Kidney (tissue), 22 donors: ENCODE measurements at places on chromosomes 16 and 17. TPM values are rescaled to one million over a fixed set of nuclear protein-coding genes. Genes with fewer than 3 reads are reported as not detected.
A peak's percentile ranks its signal among the peaks of the same experiment; 100 is the strongest.

The WNK4 gene
- 26.4 TPM for polyA plus RNA-seq

- no peak for DNase-seq
Measured at GRCh38 chr17:56149266-56150036, 3.8 kb upstream of the ANKFN1 start.

The MT1G gene
- 2,564 TPM for polyA plus RNA-seq

The TMEM238L gene
- polyA plus RNA-seq: 3.2 TPM

GRCh38 chr17:2024572-2025219, 438 bp downstream of the RTN4RL1 start:
- DNase-seq: no peak

- no peak for DNase-seq
Measured at GRCh38 chr17:75819678-75820077, 24.5 kb downstream of the UNC13D start.

The SLC35G6 gene
- polyA plus RNA-seq: not detected

GRCh38 chr17:73802314-73802713, 158.1 kb upstream of the SDK2 start:
- DNase-seq: no peak

GRCh38 chr17:75874323-75875181, 3.8 kb downstream of the TRIM47 start:
- DNase-seq: no peak

The PRSS33 gene
- polyA plus RNA-seq: not detected

DNA sequence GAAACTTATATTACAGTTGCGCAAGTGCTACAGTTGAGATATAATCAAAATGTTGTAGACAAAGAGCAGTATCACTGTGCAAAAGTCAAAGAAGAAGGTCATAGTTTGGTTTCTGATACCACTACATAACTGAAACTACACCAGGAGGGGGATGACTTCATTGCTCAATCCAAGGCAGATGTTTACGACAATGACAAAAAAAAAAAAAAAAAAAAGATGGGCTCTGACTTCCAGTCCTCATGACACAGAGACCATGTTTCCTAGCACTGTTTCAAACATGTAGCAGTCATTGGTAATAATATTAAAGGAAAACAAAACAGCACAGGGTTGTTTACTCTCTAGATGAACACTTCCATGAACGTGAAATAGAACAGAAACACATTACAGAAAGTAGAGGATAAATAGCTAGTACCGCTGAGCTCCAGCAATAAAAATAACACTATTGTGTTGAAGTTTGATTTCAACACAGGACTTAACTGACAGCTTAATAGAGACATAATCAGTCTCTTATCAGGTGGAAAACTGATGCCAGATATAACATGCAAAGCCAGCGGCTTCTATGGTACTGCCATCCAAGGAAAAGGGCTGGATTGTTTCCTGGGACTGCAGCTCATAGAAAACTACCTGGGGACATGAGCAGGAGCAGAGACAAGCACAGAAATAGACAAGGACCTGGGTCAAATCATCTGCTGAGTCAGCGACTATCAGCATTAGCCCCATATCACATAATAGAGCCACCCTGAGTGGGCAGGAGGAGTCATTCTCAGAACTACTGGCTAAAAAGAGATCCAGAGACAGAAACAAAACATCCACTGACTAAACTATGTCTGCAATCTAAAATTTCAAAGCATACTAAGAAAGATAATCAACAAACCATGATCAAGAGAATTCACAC, 463.6 kb upstream of the SOX9 start:
- DNase-seq: no peak

DNA sequence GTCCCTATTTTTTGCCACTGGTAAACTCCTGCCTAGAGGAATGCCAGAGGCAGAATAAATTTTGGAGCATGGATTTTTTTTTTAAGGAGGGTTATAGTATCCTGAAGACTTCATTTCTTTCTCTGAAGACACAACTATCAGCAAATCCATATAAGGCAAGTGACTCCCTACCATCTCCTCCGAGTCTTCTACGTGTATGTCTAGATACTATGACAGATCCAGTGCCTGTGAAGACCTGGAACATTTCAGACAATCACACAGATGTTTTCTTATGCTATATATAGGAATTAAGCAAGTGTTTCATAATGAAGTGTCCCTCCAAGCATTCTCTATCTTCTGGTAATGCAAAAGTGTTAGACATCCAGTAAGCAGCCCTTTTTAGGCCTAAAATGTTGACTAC, 255.5 kb upstream of the TBX2 start:
- no peak for DNase-seq

- DNase-seq: no peak
Measured at GRCh38 chr16:24778671-24779070, 49.2 kb downstream of the TNRC6A start.

GRCh38 chr16:89386306-89387185, 103.8 kb downstream of the ANKRD11 start:
- no peak for DNase-seq

The HBA1 gene
- 2.6 TPM for polyA plus RNA-seq

The CPSF4L gene
- polyA plus RNA-seq: not detected

DNA sequence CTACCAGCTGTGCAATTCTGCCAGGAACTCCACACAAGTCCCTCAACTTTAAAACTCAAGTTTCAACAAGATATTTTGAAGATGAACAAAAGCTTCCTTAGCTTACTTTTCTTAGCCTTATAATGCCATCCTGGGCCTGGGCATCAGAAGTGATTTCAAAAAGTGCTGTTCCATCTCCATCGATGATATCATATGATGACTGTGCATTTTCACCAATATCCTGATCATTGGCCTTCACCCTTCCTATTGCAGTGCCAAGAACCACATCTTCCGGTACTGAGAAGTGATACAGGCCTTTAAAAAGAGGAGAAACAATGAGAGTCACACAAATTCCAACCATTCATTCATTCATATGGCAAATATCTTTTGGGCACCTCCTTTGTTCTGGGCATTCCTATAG, 215.4 kb downstream of the CDH8 start:
- no peak for DNase-seq

The KRTAP1-4 gene
- polyA plus RNA-seq: not detected

GRCh38 chr17:37737081-37737480, 7.8 kb downstream of the HNF1B start:
- DNase-seq: no peak

The AIPL1 gene
- not detected for polyA plus RNA-seq

- DNase-seq: no peak
Measured at GRCh38 chr16:2769675-2770056, 7.4 kb downstream of the ELOB start.

GRCh38 chr17:64139542-64139941, 9.6 kb upstream of the ERN1 start:
- no peak for DNase-seq

DNA sequence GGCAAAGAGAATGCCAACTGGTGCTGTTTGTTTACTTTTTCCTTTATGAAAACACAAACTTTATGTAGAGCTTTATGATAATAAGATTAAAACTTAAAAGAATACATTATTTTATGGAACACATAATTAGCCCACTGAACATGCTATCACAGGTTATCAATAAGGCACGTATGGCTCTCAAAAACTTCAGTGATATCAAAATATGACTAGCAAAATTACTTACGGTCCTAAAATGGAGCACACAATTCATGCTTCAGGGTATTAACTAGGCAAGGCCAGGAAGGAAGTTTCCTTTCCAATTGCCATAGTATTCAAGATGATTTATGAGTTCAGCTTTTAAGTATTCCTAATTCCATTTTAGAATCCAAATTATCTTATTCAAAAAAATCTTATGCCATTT, 3.6 kb downstream of the RNF43 start:
- DNase-seq: no peak

GRCh38 chr16:2777231-2777902, at the start of gene ELOB:
Gene ELOB, minus strand, starts transcription at chr16:2777280. Its CDS starts 41 bp downstream, at chr16:2777239.
- peak; percentile 93 for DNase-seq

- DNase-seq: no peak
Measured at GRCh38 chr16:10992797-10993196, 48.4 kb downstream of the CLEC16A start.

The KRT31 gene
- not detected for polyA plus RNA-seq

GRCh38 chr16:80041410-80041809, 440.9 kb upstream of the MAF start:
- DNase-seq: no peak

DNA sequence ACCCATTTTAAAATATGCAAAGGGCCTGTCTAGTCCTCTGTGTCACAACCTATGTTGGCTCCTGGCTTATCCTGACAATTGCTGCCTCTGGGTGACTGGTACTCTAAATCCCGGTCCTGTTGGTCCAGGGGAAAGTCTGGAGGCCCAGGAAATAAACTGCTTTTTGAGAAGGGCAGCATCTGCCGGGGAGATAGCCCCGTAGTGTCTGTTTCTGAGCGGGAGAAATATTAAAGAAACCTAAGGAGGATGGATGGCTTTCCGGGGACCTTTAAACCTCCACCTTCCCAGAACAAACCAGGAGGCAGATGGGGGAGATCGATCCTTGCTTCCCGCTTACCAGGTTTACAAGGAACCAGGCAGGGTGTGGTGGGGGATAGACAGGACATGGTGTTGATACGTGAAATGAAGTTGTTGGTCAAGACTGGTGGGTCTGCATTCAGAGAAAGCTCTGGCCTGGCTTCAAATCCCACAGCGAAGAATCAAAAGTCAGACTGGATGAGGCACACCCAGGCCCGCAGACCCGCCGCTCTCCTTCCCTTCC, 3.8 kb downstream of the HOXB2 start:
- DNase-seq: peak; percentile 67

- peak; percentile 51 for DNase-seq
Measured at GRCh38 chr17:81999976-82000802, 22.5 kb downstream of the CENPX start.

The CLEC18C gene
- 67.9 TPM for polyA plus RNA-seq

- peak; percentile 23 for DNase-seq
Measured at GRCh38 chr17:62064029-62064790, 868 bp downstream of the MED13 start.

The ANKRD40CL gene
- not detected for polyA plus RNA-seq

The C16orf86 gene
- polyA plus RNA-seq: 11.2 TPM
